ENCODE measurements at places on chromosomes 3 and 15. TPM values are rescaled to one million over a fixed set of nuclear protein-coding genes. Genes with fewer than 3 reads are reported as not detected.
A peak's percentile ranks its signal among the peaks of the same experiment; 100 is the strongest.

MUC20 gene
- polyA plus RNA-seq, result 12.9 TPM

SERPINI1 gene
- polyA plus RNA-seq, result 85.7 TPM

UROC1 gene
- polyA plus RNA-seq, result 0.29 TPM

TRH gene
- polyA plus RNA-seq, result 23.6 TPM

SCN11A gene
- 0.86 TPM for polyA plus RNA-seq

ANKRD34C gene
- 0.48 TPM for polyA plus RNA-seq

PCSK6 gene
- polyA plus RNA-seq, result 11.1 TPM

VGLL3 gene
- 2.8 TPM for polyA plus RNA-seq

ARPIN gene
- polyA plus RNA-seq, result 26.6 TPM

FBXW12 gene
- polyA plus RNA-seq, result 1.5 TPM

MYL3 gene
- polyA plus RNA-seq, result 2.2 TPM

FAM174B gene
- polyA plus RNA-seq, result 16.9 TPM

DNA sequence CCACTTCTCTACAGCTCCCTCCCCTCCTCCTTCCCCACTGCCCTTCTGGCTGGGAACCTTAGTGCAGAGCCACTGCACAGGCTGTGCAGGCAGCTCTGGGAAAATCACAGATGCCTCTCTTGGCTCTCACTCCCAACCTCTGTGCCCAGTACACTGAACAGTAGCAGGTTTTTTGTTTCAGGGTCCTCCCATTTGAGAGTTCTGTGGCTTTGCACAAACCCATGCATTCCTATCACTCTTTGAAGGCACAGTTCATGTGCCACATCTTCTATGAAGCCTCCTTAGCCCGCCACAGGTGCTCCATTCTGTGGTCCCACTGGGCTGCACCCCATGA, 103.9 kb downstream of the SNRK start:
- no peaks in the 10 kb centered on the region for H3K27me3 ChIP-seq
- H3K36me3 ChIP-seq, result no peaks in the 10 kb centered on the region
- H3K27ac ChIP-seq, result no peak overlapping the region
- peaks cover 10% of the 10 kb centered on the region for H3K4me1 ChIP-seq

GRCh38 chr15:52236013-52236412, 44.8 kb upstream of the GNB5 start:
- H3K27ac ChIP-seq, result no peak overlapping the region
- peaks cover 7% of the 10 kb centered on the region for H3K36me3 ChIP-seq
- H3K27me3 ChIP-seq, result no peaks in the 10 kb centered on the region
- no peak overlapping the region for H3K4me3 ChIP-seq

- peaks cover 4% of the 10 kb centered on the region for H3K27me3 ChIP-seq
- H3K36me3 ChIP-seq, result no peaks in the 10 kb centered on the region
- peak overlapping the region; percentile 43 for H3K27ac ChIP-seq
- peak overlapping the region; percentile 40 for H3K4me3 ChIP-seq
- no peak for DNase-seq
These were observed 5.4 kb downstream of the TGFBR2 start for GRCh38 chr3:30611613-30612436.

- H3K27me3 ChIP-seq, result no peaks in the 10 kb centered on the region
- no peaks in the 10 kb centered on the region for H3K4me1 ChIP-seq
- DNase-seq, result no peak
These were observed 21.3 kb downstream of the SLC35G2 start for GRCh38 chr3:136840252-136840651.

DNA sequence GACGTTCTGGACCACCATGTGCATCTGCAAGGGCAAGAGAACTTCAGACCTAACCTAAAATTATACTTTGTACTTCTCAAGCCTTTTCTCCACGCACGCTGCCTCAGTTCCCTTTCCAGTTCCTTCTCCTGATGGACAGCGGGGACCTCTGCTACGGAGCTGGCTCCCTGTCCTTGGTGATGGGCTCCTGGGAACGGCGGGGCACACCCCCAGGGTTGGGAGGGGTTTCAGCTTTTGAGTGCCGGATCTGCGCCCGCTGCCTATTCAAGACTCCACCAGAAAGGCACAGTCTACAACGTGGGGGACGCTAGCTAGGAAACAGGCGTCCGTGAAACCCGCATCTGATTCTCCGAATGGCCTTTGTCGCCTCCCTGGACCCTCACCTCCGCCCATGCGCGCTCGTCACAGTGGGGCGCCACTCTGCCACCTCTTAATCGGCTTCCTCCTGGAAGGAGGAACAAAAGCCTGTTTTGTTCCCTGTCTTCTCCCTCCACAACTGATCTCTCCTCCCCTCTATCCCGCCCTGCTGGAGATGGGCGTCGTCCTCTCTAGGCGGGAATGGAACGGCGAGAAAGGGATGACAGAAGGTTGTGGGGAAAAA, 2.2 kb downstream of the GPR149 start:
- peaks cover 16% of the 10 kb centered on the region for H3K4me1 ChIP-seq
- H3K36me3 ChIP-seq, result no peaks in the 10 kb centered on the region
- no peak for DNase-seq

DNA sequence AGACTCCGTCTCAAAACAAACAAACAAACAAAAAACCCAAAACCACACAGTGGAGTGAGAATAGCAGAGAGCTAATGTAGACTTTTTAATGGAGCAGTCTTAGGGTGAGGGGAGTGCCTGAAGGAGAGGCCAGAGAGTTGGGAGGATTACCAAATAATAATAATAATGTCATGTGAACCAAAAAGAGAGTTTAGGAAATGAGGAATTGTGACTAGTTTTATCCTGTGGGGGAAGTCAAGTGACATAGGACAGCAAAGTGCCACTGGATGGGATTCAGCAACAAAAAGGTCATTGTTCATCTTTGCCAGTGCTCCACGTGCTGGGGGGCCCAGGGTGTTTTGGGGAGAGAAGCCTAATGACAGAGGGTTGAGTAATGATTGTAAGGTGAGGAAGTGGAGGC, 12.9 kb downstream of the GPR87 start:
- no peaks in the 10 kb centered on the region for H3K27me3 ChIP-seq
- no peaks in the 10 kb centered on the region for H3K36me3 ChIP-seq
- DNase-seq, result no peak
- peaks cover 5% of the 10 kb centered on the region for H3K4me1 ChIP-seq
- no peak overlapping the region for H3K27ac ChIP-seq
- H3K4me3 ChIP-seq, result no peak overlapping the region

GRCh38 chr3:129747136-129747535, 140.7 kb upstream of the PLXND1 start:
- H3K4me1 ChIP-seq, result peaks cover 9% of the 10 kb centered on the region
- H3K4me3 ChIP-seq, result no peak overlapping the region
- no peaks in the 10 kb centered on the region for H3K27me3 ChIP-seq

DNA sequence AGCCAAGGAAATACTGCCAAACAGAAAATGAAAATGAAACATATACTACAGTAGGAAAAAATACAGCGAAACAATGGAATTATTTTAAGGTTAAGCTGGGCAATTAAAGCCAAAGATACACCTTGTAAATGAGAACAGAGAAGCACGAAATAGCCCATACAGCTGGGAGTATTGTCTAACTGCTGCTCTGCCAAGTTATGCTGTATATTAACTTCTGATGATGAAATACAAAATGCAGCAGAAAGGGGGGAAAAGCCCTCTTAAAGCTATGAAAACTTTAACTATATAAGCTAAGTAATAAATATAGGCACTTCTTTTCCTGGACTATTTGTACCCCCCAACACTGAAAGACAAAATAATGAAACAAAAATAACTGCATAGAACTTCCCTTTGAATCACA, 449.0 kb downstream of the FOXP1 start:
- H3K36me3 ChIP-seq, result no peaks in the 10 kb centered on the region
- no peak overlapping the region for H3K27ac ChIP-seq
- peaks cover 14% of the 10 kb centered on the region for H3K4me1 ChIP-seq
- no peak for DNase-seq

- no peak overlapping the region for H3K4me3 ChIP-seq
- no peaks in the 10 kb centered on the region for H3K36me3 ChIP-seq
- DNase-seq, result no peak
- no peaks in the 10 kb centered on the region for H3K27me3 ChIP-seq
- peaks cover 61% of the 10 kb centered on the region for H3K4me1 ChIP-seq
These were observed 27.9 kb upstream of the KLF13 start for GRCh38 chr15:31298707-31299172.

- H3K36me3 ChIP-seq, result peaks cover 8% of the 10 kb centered on the region
- H3K4me1 ChIP-seq, result peaks cover 5% of the 10 kb centered on the region
- no peaks in the 10 kb centered on the region for H3K27me3 ChIP-seq
- DNase-seq, result no peak
- H3K4me3 ChIP-seq, result no peak overlapping the region
These were observed 44.5 kb downstream of the OXNAD1 start for GRCh38 chr3:16309558-16309957.

DNA sequence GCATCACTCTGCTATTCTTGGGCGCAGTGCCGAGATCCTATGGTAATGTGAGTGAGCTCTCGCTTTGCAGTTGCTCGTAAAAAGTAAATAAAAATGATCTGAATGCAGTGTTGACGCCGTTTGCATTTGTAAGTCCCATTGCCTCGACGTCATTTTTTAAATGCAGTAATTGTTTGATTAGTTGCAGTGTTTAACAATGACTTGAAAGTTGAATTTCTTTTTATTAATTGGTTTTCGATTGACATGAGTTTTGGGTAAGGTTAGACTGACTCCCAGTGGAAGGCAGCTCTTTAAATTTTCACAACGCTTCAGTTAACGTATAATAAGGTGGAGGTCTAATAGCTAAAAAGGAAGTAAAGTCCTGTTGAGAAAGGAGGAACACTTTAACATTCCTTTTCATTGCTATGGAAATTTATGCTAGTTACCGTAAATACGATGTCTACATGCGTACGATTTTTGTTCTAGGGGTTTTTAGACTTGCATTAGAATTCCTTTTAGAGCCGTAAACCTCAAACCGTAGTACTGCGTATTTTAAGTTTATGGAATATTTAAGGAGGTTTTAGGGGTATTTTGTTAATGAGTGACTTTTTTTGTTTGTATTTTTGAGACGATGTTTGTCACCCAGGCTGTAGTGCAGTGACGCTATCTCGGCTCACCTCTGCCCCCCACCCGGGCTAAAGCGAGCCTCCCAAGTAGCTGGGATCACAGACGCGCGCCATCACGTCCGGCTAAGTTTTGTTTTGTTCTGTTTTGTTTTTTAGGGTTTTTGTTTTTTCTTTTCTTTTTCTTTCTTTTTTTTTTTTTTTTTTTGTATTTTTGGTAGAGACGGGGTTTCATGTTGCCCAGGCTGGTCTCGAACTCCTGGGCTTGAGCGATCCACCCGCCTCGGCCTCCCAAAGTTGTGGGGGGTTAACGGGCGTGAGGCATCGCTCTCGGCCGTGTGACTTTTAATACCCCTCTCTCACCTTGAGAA, 1.4 kb downstream of the MORF4L1 start:
- peak overlapping the region; percentile 95 for H3K4me3 ChIP-seq
- H3K4me1 ChIP-seq, result peaks cover 30% of the 10 kb centered on the region
- no peaks in the 10 kb centered on the region for H3K27me3 ChIP-seq
- no peaks in the 10 kb centered on the region for H3K36me3 ChIP-seq
- no peak for DNase-seq

- peaks cover 9% of the 10 kb centered on the region for H3K4me1 ChIP-seq
- H3K36me3 ChIP-seq, result no peaks in the 10 kb centered on the region
- no peak overlapping the region for H3K4me3 ChIP-seq
- H3K27ac ChIP-seq, result no peak overlapping the region
These were observed 118.2 kb upstream of the PROK2 start for GRCh38 chr3:71903112-71903495.

- H3K27me3 ChIP-seq, result no peaks in the 10 kb centered on the region
- H3K4me1 ChIP-seq, result no peaks in the 10 kb centered on the region
- no peak overlapping the region for H3K27ac ChIP-seq
- no peaks in the 10 kb centered on the region for H3K36me3 ChIP-seq
- no peak for DNase-seq
- H3K4me3 ChIP-seq, result no peak overlapping the region
These were observed 181.6 kb downstream of the EPHA6 start for GRCh38 chr3:96996009-96996408.

- peaks cover 3% of the 10 kb centered on the region for H3K36me3 ChIP-seq
- peaks cover 3% of the 10 kb centered on the region for H3K4me1 ChIP-seq
- H3K27ac ChIP-seq, result peak overlapping the region; percentile 96
- H3K27me3 ChIP-seq, result no peaks in the 10 kb centered on the region
- no peak for DNase-seq
- peak overlapping the region; percentile 93 for H3K4me3 ChIP-seq
These were observed 481 bp upstream of the DYNC1LI1 start for GRCh38 chr3:32571192-32571485.

GRCh38 chr3:152053866-152054265, 180.4 kb downstream of the SUCNR1 start:
- H3K4me3 ChIP-seq, result no peak overlapping the region
- H3K4me1 ChIP-seq, result no peaks in the 10 kb centered on the region
- no peak for DNase-seq
- no peak overlapping the region for H3K27ac ChIP-seq
- no peaks in the 10 kb centered on the region for H3K36me3 ChIP-seq

- peaks cover 11% of the 10 kb centered on the region for H3K27me3 ChIP-seq
- no peaks in the 10 kb centered on the region for H3K36me3 ChIP-seq
- H3K4me3 ChIP-seq, result peak overlapping the region; percentile 98
- H3K27ac ChIP-seq, result peak overlapping the region; percentile 80
These were observed 736 bp downstream of the ARHGEF26 start for GRCh38 chr3:154121701-154122551.

GRCh38 chr3:99520513-99520912, 117.9 kb upstream of the COL8A1 start:
- no peak for DNase-seq
- no peaks in the 10 kb centered on the region for H3K27me3 ChIP-seq

GRCh38 chr3:102526865-102527264, 92.0 kb downstream of the ZPLD1 start:
- no peaks in the 10 kb centered on the region for H3K4me1 ChIP-seq
- no peak overlapping the region for H3K27ac ChIP-seq
- no peak for DNase-seq
- H3K27me3 ChIP-seq, result no peaks in the 10 kb centered on the region
- H3K4me3 ChIP-seq, result no peak overlapping the region

DNA sequence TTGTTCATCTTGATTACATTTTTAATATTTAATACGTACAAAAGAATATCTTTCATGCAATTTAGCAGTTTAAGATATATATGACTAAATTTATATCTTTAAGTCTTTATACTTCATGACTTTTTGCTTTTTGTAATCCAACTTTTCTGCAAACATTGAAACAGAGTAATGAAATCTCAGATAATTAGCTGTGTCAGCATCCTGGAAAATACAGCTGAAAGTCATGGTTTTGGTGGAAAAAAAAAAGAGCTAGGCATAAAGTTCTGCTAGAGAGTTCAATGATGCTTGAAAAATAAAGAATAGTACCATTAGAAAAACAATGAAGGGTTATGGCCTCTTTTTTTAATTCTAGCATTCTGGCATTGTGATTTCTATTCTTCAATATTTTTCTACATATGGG, 387.4 kb upstream of the ROBO2 start:
- no peaks in the 10 kb centered on the region for H3K36me3 ChIP-seq
- no peak overlapping the region for H3K4me3 ChIP-seq
- no peaks in the 10 kb centered on the region for H3K4me1 ChIP-seq

DNA sequence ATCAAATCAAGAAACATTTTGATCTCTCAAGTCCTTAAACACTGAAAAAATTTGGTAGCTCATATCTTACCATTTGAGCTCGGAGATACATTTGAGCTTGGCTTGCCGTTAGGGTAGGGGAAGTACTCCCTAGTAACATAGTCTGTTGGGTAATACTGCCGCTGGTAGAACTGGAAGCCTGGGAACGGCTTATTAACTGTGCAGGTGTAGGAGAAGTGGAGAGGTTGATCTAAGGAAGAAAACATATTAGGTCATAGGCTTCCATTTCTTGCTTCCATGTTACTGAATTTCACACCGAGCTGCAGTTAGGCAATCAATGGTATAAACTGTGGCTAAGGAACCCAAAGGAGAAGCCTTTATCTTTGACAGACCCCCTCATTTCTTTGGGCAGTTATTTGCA, 32.5 kb downstream of the PHC3 start:
- no peaks in the 10 kb centered on the region for H3K4me1 ChIP-seq
- no peak for DNase-seq
- peaks cover 4% of the 10 kb centered on the region for H3K36me3 ChIP-seq
- no peak overlapping the region for H3K4me3 ChIP-seq
- no peaks in the 10 kb centered on the region for H3K27me3 ChIP-seq
- no peak overlapping the region for H3K27ac ChIP-seq

GRCh38 chr3:197511130-197511529, 44.6 kb downstream of the BDH1 start:
- no peak overlapping the region for H3K27ac ChIP-seq
- no peaks in the 10 kb centered on the region for H3K27me3 ChIP-seq
- DNase-seq, result no peak
- peaks cover 36% of the 10 kb centered on the region for H3K4me1 ChIP-seq
